ENCODE measurements at places on chromosomes 1 and 21.

- no peak for DNase-seq
Observed at GRCh38 chr1:86085741-86086409, 70.7 kb downstream of the COL24A1 start.

DNA sequence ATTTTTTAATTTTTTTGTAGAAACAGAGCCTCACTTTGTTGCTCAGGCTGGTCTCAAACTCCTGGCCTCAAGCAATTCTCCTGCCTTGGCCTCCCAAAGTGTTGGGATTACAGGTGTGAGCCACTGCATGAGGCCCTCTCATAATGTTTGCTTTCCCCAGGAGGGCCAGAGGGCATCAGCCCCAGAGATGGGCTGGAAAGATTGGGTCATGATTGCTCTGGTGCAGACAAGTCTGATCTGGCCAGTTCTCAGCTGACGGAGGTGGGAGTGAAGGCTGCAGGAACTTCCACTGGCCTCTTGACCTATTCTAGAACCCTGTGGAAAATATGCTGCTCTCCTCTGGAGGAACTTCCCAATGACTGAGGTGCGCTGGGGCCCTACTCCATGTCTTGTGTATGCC is 43.4 kb upstream of the RD3 start:
- DNase-seq = no peak

- no peak for DNase-seq
Observed at GRCh38 chr1:203276408-203276807, 28.9 kb upstream of the BTG2 start.

GRCh38 chr1:242225767-242226573 is 227.1 kb upstream of the MAP1LC3C start:
- DNase-seq = no peak

GRCh38 chr1:156553860-156554485 is 18.4 kb downstream of the IQGAP3 start:
- no peak for DNase-seq
